Stimulated activated CD8-positive, alpha-beta memory T cell treated with anti-CD3 and anti-CD28 coated beads, Interleukin-4, amount 100 ng/mL, for 1 hour (primary cell): ENCODE measurements at places on chromosomes 3 and 15.

- no peak for DNase-seq
Measured at GRCh38 chr15:97679106-97679688, 281.3 kb upstream of the ARRDC4 start.

DNA sequence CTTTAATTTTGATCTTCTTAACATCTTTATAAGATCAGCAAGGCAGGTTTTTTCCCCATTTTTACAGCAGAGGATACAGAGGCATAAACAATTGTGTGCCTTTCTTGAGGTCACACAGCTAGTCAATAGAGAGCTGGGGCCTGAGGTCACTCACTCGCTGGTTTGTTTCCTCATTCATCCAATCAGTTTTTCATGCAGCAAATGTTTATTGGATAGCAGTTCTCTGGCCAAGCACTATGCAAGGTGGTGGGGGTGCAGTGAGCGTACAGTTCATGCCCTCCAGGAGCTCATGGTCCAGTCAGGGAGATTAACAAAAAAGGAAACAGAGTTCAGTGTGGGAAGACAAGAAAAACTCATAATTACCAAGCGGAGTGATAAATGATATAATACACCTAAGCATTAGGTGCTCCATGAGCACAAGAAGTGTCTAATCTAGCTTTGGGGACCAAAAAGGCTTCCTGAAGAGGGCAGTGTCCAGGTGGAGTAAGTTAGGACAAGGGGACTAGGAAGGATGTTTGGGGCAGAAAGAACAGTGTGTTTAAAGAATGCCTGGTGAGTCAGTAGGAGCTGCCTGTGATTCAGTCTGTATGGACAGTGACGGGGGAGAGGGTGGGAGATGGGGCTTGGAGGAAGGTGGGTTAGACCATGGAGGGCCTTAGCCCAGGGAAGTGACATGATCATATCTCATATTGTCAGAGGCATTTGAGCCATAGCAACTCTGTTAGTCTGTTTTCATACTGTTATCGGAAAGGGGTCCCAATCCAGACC lies 29.3 kb downstream of the MAP2K5 start:
- no peak for DNase-seq

DNA sequence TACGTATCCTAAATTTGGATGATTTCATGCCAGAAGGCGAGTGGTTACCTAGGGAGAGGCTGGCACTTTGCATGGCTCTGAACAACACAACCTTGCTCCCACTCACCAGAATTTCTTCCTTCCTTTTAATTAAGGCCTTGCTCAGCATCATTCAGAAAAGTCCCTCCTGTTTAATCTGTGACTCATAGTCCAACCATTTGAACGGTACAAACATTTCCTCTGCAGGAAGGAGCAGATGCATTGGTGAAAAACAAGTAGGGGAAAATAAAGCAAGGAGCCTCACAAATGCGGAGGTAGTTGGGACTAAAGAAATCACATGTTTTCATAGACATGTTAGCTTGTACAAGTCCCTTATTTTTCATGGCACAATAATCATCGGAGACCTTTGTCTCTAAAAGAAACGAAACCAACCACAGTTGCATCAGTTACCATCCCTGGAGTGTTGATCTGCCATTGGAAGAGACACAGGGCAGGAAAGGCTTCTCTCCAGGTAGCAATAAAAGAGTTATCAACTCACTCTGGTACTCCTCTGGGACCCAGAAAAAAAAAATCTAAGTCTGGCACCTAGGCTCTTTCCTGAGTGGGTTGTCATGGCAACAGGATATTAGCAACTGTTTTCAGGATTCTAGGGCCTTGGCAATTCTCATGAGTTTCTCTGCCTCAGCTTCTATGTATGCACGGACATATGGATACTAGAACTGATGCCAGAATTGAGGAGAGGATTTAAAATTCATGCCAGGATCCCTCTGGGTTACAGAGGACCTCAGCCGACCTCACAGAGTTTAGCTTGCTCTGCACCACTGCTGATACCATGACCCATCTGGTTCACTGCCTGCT lies 255.4 kb upstream of the ARPP21 start:
- no peak for DNase-seq

DNA sequence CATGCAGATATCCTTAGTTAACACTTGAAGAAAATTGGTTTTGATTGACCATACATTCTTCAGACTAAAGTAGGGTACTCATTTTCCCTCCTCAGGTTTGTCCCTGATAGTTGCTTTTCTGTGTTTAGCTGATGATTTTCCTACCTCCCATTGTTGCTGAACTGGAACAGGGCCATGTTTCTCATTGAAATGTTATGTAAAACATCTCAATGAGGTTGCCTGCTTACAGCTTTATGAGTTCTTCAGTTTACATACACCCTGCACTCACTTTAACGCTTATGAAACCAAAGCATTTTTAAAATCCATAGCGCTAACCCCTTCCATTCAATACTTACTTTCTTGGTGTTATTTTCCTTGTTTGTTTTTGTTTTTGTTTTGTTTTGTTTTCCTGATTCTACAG lies 61.9 kb downstream of the HMG20A start:
- no peak for DNase-seq

DNA sequence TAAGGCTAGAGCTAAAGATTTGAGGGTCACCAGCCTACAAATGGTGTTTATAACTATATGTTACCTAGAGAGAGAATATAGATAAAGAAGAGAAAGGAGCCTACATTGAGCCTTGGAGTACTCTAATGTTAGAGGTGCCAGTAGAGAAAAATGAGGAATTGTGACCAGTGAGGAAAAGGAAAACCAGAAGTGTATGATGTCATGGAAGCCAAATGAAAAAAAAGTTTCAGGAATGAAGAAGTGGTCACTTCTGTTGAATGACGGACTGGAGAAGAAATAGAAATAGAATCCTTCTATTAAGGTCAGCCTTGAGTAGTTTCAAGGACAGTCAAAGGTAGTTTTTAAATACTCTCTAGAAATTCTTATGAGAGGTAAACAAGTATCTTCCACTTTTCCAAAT lies 51.2 kb upstream of the MLF1 start:
- no peak for DNase-seq

GRCh38 chr15:86231864-86232721 lies 152.4 kb downstream of the AGBL1 start:
- DNase-seq, result no peak
